Cortex of kidney (tissue), 1 donor: ENCODE measurements at places on chromosomes 16 and 17.

DNA sequence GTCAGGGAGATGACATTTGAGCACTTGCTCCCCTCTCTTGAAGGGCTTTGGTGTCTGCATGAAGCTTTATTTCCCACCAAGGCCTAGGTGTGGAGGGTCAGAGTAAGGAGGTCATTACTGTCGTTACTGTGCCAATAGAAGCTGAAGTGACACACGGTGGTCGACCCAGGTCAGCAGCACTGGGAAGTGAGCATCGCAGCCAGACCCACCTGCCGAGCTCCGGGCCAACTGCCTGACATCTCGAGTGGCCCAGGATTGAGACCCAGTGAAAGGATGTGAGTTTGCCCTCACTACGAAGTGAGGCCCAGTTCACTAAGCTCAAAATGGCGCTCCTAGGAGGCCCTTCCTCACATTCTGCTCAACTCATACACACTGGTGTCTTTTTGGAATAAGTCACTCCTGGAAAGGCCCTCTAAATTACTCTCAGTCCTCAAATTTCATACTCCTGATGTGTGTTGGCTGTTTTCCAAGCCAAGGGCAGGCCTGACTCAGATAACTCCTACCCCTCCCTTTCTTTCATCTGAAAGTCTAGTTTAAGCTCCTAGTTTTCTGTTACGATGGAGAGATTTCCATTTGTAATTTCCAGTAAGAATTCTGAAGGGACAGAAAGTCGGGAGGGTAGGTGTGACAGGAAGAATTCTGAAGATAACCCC is 200.4 kb downstream of the LGALS9B start:
- DNase-seq = no peak

DNA sequence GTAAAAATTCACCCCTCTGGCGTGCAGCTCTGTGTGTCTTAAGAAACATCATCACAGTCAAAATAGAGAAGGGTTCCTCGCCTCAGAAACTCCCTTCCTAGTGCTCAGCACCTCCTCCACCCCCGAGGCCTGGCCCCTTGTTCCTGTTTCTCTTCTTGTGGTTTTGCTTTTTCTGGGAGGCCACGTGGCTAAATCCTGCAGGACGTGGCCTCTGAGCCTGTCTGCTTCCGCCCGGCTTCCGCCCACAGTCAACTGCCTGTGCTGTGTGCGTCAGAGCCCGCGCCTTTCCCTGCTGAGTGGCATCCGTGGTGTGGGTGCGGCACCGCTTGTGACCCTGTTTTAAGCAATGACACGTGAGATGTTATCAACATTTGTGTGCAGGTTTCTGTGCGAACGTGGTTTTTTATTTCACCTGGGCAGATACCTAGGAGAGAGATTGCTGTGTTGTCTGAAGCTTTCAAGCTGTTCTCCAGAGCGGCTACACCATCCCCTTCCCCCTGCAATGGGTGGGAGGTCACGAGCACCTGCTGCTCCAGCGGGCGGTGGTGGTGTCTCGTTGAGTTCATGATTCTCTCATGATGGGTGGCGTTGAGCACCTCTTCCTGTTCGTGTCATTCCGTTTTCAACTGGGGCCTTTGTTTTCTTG is 21.7 kb downstream of the ACSF3 start:
- DNase-seq = no peak

- DNase-seq = no peak
These were observed 25.8 kb downstream of the WSB1 start for GRCh38 chr17:27319541-27320221.

GRCh38 chr17:82583720-82584234 is 64.2 kb downstream of the FOXK2 start:
- DNase-seq = no peak

GRCh38 chr16:9077091-9077809 is 14.2 kb upstream of the HAPSTR1 start:
- DNase-seq = no peak

GRCh38 chr16:82201926-82202325 is 31.9 kb upstream of the MPHOSPH6 start:
- DNase-seq = no peak

- no peak for DNase-seq
These were observed 22.6 kb downstream of the NDE1 start for GRCh38 chr16:15672514-15673167.

DNA sequence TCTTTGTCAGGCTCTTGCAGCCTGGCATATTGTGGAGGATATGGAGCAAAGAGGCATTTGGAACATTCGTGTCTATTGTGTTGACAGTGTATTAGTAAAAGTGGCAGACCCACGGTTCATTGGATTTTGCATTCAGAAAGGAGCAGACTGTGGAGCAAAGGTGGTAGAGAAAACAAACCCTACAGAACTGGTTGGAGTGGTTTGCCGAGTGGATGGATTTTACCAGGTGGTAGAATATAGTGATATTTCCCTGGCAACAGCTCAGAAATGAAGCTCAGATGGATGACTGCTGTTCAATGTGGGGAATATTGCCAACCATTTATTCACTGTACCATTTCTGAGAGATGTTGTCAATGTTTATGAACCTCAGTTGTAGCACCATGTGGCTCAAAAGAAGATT is 44.5 kb downstream of the EFCAB13 start:
- DNase-seq = no peak

- no peak for DNase-seq
These were observed 5.0 kb downstream of the RPL23 start for GRCh38 chr17:38848557-38848891.

GRCh38 chr17:70375813-70376770 is 206.8 kb downstream of the KCNJ2 start:
- DNase-seq = no peak
